ENCODE measurements at places on chromosomes 2 and 18.

DNA sequence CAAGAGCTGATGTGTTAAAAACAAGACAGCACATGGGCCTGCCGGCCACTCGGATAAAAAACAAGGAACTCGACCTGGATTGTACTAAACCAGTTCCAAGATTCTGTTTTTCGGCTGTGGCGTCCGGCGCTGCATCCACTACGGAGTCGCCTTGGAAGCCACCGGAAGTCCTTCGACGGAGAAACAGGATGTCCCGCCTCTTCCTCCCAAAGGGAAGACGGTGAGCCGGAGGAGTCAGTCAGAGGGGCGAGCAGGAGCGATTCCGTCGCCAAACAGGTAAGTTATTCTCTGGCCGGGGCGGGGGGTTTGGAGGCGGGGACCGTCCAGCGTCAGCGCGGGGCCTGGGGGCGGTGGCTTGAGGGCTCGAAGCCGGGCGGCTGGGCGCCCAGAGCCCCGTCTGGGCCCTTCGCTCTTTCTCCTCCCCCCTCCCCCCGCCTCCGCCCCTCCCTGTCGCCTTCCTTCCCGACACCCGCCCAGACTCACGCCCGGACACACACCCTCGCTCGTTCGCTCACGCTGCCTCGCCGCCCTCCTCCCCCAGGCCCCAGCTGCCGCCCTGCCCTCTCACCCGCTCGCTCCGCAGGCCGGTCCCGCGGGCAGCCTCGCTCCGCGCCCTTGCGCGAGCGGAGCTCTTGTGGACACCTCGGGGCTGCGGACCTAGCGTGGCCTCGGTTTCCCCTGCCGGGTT is at the start of gene ZNF407:
Gene ZNF407 (plus strand): TSS at position 209 of the 688 bp plus-strand sequence. CDS start 33,150 bp downstream, outside the sequence.
- DNase-seq: peak; percentile 85

DNA sequence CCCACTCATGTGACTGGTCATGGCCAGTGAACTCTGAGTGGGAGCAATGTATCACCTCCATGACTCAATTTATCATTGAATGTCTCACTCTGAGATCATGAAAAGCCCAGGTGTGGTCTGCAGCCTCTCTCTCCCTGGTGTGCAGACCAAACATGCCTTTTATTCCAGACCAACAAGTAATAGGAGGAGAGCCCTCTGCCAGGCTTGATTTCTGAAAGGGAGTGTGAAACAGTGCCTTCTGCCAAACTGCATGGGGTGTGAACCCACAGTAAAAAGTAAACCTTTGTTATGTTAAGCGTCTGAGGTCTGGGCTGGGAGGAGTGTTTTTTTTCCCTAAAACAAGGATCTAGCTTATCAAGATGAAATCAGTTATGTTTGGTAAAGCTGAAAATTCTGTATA is 601.2 kb downstream of the ADCYAP1 start:
- DNase-seq: no peak

GRCh38 chr2:205463466-205464025 is 218.8 kb upstream of the NRP2 start:
- DNase-seq: no peak

- DNase-seq: no peak
Observed at GRCh38 chr2:129117434-129117833, 798.8 kb upstream of the HS6ST1 start.

GRCh38 chr18:64091526-64091925 is 57.4 kb downstream of the LINC00305 start:
- DNase-seq: no peak

GRCh38 chr2:137834760-137835379 is 129.4 kb upstream of the HNMT start:
- DNase-seq: no peak

DNA sequence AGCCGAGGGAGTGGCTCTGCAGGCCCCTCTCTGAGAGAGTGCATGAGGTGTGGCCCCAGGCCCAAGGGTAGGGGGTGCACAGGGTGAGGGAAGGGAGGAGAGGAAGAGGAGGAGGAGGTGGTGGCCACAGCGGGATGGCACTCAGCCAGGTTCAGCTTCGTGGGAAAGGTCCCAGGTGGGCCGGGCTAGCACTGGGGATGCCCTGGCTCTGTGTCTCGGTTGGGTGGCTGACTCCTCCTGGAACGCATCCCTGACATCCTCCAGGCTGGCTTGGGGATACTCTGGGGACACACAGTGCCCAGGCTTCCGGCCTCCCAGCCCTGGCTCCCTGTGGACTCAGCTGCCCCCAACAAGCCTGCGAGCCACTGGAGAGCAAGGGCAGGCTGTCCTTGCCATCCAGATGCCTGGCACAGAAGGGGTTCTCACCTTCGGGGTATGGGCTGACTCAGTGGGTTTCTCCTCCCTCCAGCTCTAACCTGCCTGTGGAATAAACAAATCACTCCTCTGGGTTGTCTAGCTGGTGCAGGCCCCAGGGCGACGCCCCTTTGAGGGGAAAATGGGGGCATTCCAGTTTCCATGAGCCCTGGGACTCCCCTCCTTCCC is 582 bp upstream of the ZAP70 start:
- DNase-seq: no peak

DNA sequence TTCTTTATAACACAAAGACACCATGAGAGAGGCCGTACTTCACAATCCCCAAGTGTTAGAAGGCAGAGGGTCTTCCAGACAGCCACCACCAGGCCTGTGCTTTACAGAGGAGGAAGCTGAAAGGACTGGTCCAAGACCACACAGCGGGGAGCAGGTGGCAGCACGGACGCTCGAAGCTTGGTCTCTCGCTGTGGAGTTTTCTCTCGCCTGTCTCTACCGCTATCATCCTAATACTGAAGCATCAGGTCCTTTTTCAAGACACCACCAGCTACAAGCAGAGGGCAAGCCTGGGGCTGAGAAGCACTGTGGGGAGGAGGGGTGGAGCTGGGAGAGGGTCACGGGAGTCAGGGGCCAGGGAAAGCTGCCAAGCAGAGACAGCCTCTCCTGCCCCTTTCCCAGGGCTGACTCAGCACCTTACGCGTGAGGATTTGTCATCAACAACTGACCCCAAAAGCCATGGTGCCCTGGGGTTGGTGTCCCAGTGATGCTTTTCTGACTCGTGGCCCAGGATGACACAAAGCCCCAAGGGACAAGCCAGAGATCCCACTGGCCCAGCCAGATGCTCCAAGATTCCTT is 31.9 kb upstream of the FOSL2 start:
- peak; percentile 77 for DNase-seq

DNA sequence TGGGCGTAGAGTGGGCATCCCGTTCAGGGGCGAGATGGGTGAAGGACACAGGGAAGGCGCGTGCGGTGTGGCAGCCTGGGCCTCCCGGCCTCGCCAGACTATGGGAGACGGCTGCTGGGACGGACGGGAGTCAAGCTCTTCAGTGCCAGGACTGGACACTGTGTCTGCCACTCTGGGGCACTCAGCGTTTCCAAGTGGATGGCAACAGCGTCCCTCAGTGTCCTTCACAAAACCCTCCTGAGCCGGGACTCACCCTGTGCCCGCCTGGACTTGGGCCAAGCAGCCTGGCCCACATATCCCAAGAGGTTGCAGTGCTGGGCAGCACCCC is 16.3 kb upstream of the BOK start:
- DNase-seq: no peak

GRCh38 chr18:23263551-23264235 is 128.4 kb downstream of the CABLES1 start:
- no peak for DNase-seq

DNA sequence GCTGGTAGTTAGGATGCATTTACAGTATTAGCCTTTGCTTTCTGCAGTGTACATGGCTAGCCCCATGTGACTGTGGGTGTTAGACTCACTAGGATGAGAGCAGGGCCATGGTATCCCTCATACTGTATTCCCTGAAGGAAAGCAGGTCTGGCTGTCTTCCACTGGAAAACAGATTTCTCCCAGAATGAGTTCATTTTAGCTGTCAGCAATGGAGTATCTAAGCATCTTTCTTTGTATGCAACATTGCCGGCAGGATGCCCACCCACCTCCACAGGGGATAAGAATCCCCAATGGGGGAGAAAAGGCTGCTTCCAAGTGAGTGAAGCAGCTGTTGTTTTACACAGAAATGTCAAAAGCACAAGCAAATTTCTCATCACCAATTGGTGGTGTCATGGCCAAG is 142.7 kb upstream of the KLHL14 start:
- no peak for DNase-seq

DNA sequence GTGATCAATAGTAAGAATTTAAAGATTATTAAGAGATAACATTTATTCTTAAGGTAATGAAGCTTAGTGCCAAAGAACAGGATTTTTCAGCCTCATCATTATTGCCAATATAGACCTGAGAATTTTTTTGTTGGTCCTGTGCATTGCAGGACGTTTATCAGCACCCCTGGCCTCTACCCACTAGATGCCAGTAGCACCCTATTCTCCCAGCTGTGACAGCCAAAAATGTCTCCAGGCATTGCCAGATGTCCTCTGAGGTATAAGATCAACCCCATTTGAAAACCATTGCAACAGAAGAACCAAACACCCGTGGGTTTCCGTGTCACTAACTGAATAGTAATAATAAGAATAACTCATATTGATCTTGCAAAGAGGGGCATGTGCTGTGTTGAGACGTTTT is 700.0 kb upstream of the SOX11 start:
- DNase-seq: no peak

DNA sequence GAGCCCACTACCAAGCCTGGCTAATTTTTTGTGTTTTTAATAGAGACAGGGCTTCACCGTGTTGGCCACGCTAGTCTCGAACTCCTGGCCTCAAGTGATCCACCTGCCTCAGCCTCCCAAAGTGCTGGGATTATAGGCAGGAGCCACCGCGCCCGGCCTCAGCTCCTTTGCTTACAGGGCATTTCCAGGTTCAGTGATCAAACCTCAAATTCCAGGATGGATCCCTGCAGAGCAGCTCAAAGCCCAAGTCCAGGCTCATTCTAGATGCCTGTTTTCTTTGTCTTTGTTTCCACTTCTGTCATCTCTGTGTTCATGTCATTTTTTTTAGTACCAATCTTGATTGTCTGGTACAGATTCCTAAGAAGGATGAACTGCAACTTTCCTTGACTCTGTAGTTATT is 41.9 kb downstream of the TNFRSF11A start:
- no peak for DNase-seq

GRCh38 chr2:21515903-21516302 is 392.1 kb downstream of the TDRD15 start:
- no peak for DNase-seq

GRCh38 chr18:44696892-44697291 is 16.2 kb downstream of the SETBP1 start:
- DNase-seq: no peak

DNA sequence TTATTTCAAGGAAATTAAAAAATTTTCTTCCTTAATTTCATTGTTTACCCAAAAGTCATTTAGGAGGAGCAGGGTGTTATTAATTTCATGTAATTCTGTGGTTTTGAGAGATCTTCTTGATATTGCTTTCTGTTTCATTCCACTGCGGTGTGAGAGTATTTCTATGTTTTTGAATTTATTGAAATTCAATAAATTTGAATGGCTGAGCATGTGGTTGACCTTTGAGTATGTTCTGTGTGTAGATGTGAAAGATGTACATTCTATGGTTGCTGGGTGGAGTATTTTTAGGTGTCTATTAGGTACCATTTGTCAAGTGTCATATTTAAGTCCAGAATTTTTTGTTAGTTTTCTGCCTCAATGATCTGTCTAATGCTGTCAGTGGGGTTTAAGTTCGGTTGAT is 39.4 kb upstream of the LANCL1 start:
- no peak for DNase-seq

DNA sequence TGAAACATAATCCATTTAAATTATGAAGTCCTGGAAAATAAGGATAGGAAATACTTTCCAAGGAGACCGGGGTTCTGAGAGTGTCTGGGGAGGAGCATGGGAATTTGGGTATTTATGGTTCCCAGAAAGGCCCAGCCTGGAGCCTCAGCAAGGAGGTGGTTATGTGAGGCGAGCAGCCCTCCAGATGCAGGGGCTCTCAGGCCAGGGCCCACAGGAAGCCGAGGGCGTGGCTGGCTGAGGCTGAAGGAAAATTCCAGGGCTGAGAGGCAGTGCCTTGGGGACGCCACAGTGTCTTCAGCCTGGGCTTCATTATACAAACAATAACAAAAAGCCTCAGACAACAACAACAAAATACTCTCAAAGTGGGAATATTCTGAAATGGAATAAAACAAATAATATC is 86.9 kb upstream of the SERPINE2 start:
- no peak for DNase-seq

DNA sequence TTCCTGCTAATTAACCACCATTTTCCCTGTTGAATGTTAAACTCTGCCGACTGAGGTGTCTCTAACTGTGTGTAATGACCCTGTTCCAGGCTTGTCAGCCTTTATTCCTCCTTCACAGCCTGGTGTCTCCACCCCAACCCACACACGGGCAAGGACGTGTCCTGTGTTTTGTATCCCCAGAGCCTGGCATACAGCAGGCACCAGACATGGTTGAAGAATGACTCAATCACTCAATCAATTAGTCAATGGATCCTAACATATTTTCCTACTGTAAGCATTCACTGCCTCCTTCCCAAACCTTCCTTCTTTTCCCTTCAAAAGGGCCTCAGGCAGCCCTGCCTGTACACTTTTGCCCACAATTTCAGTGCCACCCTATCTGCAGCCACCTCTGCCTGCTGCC is 2.7 kb upstream of the TNS1 start:
- DNase-seq: no peak

- DNase-seq: no peak
Observed at GRCh38 chr2:42834161-42834560, 41.8 kb upstream of the HAAO start.

DNA sequence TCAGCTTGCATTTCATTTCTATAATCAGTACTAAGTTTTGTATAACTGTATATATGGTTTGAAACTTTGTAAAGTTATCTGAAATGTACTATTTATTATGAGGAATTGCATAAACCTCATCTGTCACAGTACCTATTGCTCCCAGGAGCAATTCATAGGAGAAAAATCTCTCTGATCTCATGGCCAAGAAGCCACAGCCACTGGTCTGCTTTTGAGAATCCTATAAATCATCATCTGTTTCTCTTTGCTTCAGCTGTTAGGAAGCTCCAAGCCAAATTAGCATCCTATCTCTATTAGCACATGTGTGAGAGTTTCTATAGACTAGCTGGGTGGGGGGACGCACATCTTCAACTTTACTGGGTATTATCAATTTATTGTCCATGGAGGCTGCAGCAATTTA is 210.3 kb downstream of the CYP26B1 start:
- no peak for DNase-seq

DNA sequence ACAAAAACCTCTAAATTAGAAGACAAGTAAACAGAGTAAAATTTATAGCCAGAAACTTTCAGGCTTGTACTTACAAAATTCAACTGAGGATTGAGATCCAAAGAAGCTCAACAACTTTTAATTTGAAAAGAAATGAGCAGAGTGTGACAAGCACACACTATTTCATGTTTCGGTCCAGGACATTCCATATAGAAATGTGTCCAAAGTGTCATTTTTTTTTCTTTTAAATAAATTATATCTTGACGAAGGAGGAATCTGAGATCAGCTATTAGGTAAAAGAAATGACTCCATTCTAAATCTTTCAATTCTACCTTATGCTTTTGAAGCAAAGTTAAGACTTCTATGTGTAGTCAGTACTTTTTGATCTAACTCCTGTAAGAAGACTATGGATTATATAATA is 4.6 kb downstream of the FN1 start:
- DNase-seq: no peak

Data from CD4-positive, alpha-beta T cell treated with Interleukin-15 for 1 hour (primary cell).